ENCODE measurements at places on chromosomes 2 and 18. TPM values are rescaled to one million over a fixed set of nuclear protein-coding genes. Genes with fewer than 3 reads are reported as not detected.

Gene WDR54
- total RNA-seq = 51.6 TPM

Gene KLHL30
- not detected for total RNA-seq

Gene INPP4A
- total RNA-seq = 34.3 TPM

Gene COL5A2
- 440 TPM for total RNA-seq

Gene IFT172
- total RNA-seq = 40.7 TPM

Gene SERPINB3
- total RNA-seq = not detected

Gene LIMS4
- 10.0 TPM for total RNA-seq

Gene ZNF804A
- total RNA-seq = 11.5 TPM

Gene STEAP3
- total RNA-seq = 23.6 TPM

Gene PPP1R1C
- 2.2 TPM for total RNA-seq

Gene ACVR2A
- 10.1 TPM for total RNA-seq

Gene NOSTRIN
- total RNA-seq = 0.11 TPM

Gene CNNM4
- 5.6 TPM for total RNA-seq

Gene TNFAIP6
- 67.4 TPM for total RNA-seq

Gene ICOS
- total RNA-seq = not detected

Gene HOXD10
- 2.3 TPM for total RNA-seq

Gene NEU2
- total RNA-seq = not detected

Gene SRD5A2
- not detected for total RNA-seq

Gene DDX1
- 103 TPM for total RNA-seq

Gene RNPEPL1
- 16.2 TPM for total RNA-seq
